Left kidney (tissue), 8 donors: ENCODE measurements at places on chromosomes 11 and 22. TPM values are rescaled to one million over a fixed set of nuclear protein-coding genes. Genes with fewer than 3 reads are reported as not detected.

GRCh38 chr11:123073343-123074057 is 11.6 kb upstream of the HSPA8 start:
- DNase-seq: no peak

DNA sequence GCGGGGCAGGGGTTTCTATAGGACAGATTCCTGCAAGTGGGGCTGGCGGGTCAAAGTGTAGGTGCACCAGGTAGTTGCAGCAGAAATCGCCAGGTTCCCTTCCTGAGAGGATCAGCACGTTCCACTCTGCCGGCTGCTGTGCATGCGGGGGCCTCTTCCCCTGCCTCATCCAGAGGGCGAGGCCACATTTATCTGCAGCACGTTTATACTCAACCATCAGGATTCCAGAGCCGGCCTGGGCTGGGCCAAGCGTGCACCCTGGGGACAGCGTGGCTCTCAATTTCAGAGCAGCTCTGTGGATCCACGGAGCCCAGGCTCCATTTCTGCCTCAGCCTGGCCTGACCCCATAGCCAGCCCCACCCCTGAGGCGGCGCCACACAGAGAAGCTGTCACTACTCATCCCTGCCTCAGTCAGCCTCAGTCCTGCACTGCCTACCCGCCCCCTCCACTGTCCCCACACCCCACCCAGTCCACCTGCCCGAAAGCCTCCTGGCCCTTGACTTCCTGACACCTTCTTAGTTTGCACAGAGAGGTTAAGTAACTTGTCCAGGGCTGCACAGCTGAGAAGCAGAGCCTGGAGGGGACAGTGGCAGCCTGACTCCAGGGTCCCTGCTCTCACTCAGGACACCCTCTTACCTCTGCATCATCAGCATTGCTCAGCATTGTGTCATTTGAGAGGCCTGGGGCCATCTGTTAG is 45.9 kb upstream of the RTL6 start:
- DNase-seq: no peak

- no peak for DNase-seq
Measured at GRCh38 chr11:132848336-132848735, 684.0 kb downstream of the OPCML start.

DNA sequence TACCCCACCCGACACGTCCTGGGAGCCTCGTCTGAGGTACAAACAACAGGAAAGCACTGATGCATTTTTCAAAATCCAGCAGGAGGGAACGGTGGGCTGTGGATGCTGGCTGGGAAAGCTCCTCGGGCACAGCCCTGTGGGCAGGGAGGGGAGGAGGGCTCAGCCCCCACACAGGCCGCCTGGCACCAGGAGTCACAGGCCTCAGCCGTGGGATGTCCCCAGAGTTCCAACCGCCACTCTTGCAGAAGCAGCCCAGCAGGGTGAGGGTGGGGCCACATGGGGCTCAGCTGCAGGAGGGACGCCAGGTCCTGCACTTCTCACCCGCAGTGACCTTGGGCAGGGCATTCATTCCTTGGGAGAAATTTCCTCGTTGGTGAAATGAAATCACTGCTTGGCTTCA is 274.6 kb downstream of the BRD1 start:
- no peak for DNase-seq

DNA sequence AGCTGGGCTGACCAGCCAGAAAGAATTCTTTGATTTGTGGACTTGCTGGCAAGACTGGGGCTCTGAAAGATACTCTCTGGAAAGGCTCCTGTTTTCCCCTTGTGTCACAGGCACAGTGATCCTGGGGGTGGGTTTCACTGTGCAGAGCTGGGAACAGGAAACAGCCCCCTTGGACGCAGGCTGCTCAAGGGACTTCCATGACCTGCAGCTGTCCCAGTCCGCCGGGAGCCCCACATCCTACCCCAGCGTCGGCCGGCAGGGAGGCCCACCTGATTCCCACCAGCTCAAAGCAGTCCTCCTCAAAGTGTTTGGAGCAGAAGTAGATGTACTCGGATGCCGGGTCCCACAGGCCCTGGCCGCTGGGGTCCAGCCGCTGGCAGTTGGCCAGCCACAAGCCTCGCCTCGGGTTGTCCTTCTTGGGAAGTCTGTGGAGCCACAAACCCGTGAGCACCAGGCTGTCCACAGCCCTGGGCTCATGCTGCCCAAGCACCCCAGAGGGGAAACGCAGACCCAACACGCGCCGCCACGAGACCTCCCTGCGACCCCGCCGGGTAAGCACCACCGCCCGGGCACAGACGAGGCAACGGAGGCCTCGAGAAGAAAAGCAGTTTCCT is 824 bp downstream of the THAP7 start:
- DNase-seq: no peak

DNA sequence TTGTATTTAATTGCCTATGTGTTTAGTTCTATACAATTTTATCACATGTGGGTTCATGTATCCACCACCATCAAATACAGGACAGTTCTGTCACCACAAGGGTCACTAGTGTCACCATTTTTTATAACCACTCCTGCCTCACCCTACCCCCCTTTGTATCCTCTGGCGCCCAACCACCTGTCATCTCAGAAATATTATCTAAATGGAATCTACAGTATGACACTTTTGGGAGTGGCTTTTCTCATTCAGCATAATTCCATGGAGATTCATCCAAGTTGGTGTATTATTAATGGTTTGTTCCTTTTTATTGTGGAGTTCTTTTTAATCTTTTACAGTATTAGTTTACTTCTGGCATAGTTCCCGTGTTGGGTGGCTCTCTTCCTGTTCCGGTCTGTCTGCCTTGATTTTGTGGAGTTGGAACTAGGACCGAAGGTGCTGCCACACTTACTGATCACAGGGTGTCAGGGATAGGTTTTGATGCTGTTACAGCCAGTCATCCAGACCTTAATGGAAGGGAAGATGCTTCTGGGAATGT is 58.5 kb downstream of the TNRC6B start:
- no peak for DNase-seq

DNA sequence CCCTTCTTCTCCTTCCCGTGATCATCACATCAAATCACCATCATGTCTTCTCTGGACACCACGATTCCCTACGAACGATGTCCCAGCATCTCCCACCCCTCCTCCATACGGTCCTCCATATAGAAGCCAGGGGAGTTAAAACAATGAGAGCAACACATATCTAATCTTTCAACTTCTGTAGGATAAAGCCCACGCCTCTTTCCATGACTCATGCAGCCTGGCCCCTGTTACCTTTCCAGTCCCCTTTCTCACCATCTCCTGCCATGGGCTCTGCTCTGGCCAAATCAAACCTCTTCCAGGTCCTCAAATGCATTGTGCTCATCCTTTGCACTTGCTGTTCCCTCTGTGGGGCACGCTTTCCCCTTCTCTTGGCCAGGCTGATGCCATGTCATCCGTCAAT is 23.6 kb downstream of the RPS6KA4 start:
- no peak for DNase-seq

DNA sequence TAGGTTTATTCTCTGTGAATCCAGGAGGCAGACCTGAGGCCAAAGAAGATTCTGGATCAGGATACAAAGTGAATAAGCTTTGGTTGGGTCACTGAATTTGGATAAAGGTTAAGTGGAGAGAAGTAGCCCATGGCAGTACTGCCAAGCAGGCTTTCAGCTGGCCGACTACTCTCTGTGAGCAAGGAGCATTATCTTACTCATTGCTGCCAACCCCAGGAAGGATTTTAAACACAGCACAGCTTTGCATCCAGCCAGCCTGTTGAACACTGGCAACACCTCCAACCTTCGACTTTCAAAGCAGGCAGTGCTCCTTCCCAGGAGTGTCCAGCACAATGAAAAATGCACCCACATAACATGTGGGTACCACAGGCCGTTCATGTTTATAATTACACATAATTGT is 363.7 kb upstream of the SYN3 start:
- no peak for DNase-seq

DNA sequence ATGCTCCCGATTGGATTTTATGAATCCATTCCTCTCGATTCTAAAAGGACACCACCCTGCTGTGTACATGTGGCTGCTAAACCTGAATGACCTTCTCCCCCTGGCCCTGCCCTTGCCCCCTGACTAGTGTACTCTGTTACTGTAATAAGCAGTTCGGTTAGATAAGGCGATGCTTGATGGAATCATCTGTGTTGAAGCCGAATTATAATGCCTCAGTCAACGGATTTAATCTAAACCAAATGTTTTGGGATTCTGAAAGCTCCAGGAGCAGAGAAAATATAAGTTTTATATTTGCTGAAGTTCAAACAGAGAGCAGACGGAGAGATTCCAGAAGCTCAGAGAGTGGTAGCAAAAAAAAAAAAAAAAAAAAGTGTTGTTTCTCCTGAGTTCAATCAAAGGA is 275.4 kb upstream of the MPPED2 start:
- DNase-seq: no peak

GRCh38 chr22:31148953-31149627 is 8.8 kb upstream of the PLA2G3 start:
- DNase-seq: peak; percentile 53

GRCh38 chr22:31680861-31681341 is 18.9 kb upstream of the PISD start:
- DNase-seq: no peak

DNA sequence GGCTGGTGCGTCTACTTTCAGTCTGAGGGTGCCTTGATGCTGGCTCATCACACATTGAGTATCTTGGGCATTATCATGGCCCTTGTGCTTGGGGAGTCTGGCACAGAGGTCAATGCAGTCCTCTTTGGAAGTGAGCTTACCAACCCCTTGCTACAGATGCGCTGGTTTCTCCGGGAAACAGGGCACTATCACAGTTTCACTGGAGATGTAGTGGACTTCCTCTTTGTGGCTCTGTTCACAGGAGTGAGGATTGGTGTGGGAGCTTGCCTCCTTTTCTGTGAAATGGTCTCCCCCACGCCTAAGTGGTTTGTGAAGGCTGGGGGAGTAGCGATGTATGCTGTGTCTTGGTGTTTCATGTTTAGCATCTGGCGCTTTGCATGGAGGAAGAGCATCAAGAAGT is 4.9 kb downstream of the TLCD5 start:
- no peak for DNase-seq

- DNase-seq: no peak
Measured at GRCh38 chr11:96317571-96317970, 25.4 kb downstream of the MAML2 start.

DNA sequence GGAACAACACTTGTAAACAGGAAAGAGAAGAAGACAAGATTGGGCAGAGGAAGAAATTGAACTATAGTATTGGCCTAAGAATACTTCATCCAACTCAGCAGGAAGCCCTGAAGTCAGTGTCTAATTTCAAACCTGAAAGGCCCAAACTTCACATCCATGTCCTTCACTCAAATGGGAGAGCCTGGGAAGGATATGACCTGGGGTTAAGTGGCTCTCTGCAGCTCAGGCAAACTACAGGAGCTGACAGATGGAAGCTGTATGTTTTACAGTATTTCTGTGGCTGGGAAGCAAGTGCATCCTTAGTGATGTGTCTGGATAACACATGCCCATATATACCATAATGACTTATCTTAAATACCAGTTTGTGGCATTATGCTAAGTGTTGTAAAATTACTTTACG is 196.2 kb downstream of the SOX6 start:
- DNase-seq: no peak

- no peak for DNase-seq
Measured at GRCh38 chr11:126522606-126523005, 167.1 kb downstream of the ST3GAL4 start.

DNA sequence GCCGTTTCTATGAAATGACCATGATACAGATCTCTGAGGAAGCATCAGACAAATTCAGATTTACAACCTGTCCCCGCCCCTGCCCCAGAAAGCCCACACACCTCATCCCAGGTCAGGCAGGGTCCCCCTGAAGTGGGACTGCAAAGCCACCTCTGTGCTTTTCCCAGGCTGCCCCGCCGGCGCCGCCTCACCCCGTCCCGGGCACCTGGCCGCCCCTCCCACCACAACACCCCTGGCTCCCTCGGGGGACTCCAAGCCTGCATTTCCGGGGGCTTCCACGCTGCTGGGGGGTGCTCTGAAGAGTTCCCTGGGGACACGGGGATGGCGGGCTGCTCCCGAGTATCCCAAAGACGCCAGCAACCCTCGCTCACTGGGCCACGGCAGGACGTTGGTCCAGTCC is 23.2 kb downstream of the DRD4 start:
- no peak for DNase-seq

GRCh38 chr11:119729581-119729927 is 554 bp upstream of the NECTIN1 start:
- DNase-seq: no peak

CNGA4 gene
- 1.1 TPM for polyA plus RNA-seq

NLRP6 gene
- polyA plus RNA-seq: 0.35 TPM

PKP3 gene
- 6.6 TPM for polyA plus RNA-seq

OR10S1 gene
- not detected for polyA plus RNA-seq

SNRPD3 gene
- polyA plus RNA-seq: 185 TPM

GRIK4 gene
- 1.3 TPM for polyA plus RNA-seq

IFITM1 gene
- 38.1 TPM for polyA plus RNA-seq

OR5B21 gene
- polyA plus RNA-seq: not detected

SYT13 gene
- polyA plus RNA-seq: 12.6 TPM

LARGE2 gene
- 23.3 TPM for polyA plus RNA-seq

MOV10L1 gene
- 1.2 TPM for polyA plus RNA-seq

KIRREL3 gene
- 2.1 TPM for polyA plus RNA-seq

ALG9 gene
- polyA plus RNA-seq: 54.3 TPM

H19 gene
- polyA plus RNA-seq: 2,033 TPM

CABP4 gene
- 1.0 TPM for polyA plus RNA-seq
